ENCODE measurements at places on chromosomes 11 and 22. TPM values are rescaled to one million over a fixed set of nuclear protein-coding genes. Genes with fewer than 3 reads are reported as not detected.

DNA sequence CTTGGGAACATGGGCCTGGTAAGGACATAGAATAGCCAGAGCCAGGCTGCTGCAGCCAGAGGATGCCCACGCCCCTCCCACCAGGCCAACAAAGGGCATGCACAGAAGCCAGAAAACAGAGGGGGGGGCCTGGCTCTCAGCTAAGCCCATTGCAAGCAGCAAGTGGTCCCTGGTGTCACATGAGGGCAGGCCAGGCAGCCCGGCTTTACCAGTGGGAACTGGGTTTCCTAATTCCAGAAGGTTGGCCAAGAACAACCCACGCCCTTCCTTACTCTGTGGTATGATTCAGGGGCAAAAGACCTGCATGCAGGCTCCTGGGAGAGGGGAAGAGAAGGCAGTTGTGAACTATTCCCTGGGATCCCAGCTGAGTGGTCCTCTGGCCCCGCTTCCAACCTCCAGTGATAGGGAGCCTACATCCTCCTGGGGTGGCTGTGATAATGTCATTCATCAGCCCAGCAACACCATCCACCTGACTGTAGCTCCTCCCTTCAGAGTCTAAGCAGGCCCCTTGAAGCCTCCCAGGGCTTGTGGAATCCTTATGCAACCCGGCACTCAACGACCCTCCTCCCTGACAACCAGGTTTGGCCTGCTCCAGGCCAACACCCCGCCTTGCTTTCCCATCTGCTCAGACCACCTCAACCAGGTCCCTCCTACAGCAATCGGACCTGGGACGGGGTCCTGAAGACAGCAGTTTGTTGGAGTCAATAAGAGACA, 62.1 kb upstream of the LMO1 start:
- DNase-seq, result no peak

DNA sequence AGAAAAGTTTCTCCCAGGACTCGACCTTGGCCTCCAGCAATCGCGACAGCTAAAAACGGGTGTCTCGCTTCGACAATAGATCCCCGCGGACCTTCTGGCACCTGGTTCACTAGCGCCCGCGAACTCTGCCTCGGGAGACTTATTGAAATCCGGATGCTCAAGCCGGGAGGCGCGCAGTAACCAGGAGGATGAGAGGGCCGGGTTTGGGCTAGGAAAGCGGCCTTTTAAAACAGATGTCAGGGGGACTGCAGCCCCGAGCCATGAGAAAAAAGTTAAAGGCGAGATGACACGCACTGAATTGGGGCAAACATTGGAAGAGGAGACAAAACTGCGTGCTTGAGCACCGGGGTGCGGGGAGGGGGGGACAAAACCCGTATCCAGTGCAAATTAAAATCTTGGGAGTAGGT, 637 bp upstream of the ZBTB16 start:
- DNase-seq, result no peak

The VPREB1 gene
- total RNA-seq, result not detected

The BARX2 gene
- not detected for total RNA-seq

The SYT7 gene
- 0.92 TPM for total RNA-seq

Measured in chondrocyte (in vitro differentiated cells).